Hippocampal formation (tissue), 2 donors: ENCODE measurements at places on chromosomes 12 and 14.

GRCh38 chr12:95437565-95437964 lies 36.4 kb upstream of the METAP2 start:
- DNase-seq = no peak

DNA sequence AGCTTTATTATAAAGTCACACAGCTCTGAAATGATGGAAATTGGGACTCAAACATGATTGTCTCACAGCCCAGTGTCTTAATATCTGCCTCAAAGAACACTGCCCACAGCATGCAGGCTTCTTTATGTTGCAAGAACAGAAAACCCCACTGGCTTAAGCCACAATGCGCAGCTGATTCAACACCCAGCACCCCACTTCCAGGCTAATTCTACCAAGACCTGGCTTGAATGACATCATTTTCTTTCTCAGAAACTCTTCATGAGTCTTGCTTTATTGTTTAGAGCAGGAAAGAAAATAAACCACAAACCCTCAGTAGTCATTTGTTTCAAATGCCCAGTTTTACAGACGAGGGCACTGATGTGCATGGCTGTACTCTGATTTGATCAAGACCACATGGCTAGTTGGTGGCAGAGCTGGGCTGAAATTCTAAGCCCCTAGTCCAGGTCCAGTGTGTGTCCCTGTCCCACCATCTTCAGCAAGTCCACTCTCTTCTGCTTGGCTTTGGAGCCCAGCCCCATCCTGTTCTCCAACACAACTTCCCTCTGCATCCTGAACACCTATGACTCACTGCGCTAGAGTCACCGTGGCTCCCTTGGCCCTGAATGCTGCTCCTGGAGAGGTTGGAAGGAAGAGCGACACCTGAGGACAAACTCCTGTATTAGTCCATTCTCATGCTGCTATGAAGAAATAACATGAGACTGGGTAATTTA lies 50.3 kb upstream of the SRSF5 start:
- no peak for DNase-seq

- DNase-seq = no peak
Observed at GRCh38 chr12:89566615-89567014, 40.8 kb upstream of the POC1B start.

DNA sequence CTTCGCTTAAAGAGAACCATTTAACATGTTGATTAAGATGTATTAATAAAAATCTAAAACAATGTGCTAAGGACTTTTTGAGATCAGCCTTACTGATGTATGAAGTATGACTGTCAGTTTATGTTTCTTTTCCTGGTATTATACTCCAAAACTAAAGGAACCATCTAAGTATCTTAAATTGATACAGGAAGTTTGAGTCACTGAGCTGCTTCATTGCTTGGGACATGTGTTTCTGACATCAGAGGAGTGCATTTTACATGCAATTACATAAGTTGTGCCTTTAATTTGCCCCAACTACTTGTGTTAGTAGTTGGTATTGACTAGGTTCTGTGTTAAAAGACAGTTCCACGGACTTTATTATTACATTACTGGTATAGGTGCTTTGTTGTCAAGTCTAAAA lies 50.9 kb downstream of the PROX2 start:
- no peak for DNase-seq

DNA sequence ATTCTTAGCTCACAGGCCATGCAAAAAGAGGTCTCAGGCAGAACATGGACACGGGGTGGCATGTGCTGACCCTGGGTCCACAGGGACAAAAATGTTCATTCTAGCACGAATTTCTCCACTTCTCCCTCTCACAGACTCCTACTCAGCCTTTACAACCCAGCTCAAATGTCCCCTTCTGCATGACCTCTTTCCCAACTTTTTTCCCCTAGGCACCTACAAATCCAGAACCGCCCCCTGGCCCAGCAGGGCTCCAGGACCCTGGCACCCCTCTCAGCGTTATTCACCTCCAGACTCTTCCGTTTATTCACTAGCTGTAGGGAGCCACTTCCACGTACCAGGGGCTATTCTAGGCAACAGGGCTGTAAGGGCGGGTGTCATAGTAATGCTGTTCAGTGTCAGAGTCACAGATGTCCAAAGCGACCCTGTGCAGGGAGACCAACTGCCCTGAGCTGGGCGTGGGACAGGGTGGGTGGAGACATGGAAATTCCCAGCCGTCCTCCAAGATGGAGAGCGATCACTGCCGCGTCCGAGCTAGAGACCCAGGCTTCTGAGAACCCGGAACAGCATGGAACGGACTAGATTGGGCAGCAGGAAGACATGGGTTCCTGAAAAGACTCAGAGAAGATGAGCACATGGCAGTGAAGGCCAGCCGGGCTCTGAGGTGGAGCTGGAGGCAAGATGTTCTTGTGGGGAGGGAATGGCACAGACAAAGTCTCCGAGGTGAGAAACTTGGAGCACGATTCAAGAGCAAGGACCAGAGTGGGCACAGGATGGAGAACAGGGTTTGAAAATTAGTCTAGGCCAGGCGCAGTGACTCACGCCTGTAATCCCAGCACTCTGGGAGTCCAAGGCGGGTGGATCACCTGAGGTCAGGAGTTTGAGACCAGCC lies 274.9 kb upstream of the RTL1 start:
- DNase-seq = no peak

DNA sequence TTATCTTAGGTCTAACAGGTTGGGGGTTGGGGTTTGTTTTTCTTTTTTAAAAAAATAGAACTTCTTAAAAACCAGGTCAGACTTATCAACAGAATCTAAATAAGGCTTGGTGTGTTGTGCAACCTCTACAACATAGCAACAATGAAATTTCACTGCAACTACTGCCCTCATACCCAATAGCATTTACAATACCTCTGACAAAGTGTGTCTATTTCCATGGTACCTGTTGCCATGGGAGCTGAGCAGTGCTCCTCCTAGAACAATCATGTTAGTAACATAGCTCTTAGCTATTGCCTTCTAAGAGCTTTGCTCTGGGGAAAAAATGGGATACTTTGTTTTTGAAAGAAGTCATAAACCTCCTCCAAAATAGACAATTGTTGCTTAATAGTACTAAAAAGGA lies 103.3 kb upstream of the CCDC175 start:
- no peak for DNase-seq

- no peak for DNase-seq
Observed at GRCh38 chr14:103641161-103641560, 12.2 kb downstream of the KLC1 start.

- no peak for DNase-seq
Observed at GRCh38 chr12:89140602-89141238, 211.6 kb downstream of the DUSP6 start.

DNA sequence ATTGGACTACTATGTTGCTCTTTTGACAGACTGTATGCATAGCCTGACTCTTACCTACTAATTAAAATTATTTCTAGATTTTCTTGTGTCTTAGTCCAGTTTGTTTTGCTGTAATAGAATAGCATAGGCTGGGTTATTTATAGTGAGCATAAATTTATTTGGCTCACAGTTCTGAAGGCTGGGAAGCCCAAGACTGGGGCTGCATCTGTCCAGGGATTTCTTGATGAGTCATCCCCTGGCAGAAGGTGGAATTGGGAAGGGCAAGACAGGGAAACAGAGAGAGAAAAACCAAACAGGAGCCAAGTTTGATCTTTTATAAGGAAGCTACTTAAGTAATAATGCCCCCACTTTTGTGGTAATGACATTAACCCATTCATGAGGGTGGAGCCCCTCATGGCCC lies 759.2 kb upstream of the LRFN5 start:
- DNase-seq = no peak

- DNase-seq = no peak
Observed at GRCh38 chr12:89348894-89349699, 3.2 kb downstream of the DUSP6 start.

DNA sequence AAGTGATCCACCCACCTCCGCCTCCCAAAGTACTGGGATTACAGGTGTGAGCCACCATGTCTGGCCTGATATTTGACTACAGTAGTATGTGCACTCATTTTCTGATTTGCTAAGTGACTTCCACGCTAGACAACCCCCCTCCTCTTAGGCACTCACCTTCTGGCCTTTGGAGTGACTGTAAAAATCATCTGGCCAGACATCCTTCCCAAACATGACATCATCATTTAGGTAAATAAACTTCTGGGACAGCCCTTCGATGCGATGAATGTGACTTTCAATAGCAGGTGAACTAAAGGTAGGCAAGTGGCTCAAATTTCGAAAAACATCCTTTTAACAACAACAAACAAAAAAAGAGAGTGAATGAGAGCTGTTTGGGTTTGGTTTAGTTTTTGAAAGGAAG lies 30.6 kb upstream of the SYCP3 start:
- no peak for DNase-seq

GRCh38 chr14:74140374-74140850 lies 55.7 kb downstream of the LIN52 start:
- DNase-seq = no peak

GRCh38 chr14:25267186-25267585 lies 217.2 kb upstream of the STXBP6 start:
- no peak for DNase-seq

DNA sequence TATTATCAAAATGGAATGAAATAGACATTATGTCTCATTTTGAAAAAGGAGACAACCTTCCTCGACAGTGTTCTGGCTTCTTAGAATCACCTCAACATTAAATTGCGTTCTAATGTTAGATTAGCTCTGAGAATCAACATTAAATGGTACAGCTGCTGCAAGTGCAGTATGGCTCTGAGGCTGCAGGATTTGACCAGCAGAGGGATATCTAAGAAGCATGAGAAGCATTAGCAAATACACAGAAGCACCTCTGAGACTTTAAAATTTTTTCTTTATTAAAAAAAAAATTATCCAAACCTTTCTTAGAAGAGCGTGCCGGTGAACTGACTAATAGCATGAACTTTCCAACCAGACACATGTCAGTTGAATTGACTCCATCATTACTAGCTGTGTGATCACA lies 253.4 kb upstream of the LRIG3 start:
- no peak for DNase-seq

DNA sequence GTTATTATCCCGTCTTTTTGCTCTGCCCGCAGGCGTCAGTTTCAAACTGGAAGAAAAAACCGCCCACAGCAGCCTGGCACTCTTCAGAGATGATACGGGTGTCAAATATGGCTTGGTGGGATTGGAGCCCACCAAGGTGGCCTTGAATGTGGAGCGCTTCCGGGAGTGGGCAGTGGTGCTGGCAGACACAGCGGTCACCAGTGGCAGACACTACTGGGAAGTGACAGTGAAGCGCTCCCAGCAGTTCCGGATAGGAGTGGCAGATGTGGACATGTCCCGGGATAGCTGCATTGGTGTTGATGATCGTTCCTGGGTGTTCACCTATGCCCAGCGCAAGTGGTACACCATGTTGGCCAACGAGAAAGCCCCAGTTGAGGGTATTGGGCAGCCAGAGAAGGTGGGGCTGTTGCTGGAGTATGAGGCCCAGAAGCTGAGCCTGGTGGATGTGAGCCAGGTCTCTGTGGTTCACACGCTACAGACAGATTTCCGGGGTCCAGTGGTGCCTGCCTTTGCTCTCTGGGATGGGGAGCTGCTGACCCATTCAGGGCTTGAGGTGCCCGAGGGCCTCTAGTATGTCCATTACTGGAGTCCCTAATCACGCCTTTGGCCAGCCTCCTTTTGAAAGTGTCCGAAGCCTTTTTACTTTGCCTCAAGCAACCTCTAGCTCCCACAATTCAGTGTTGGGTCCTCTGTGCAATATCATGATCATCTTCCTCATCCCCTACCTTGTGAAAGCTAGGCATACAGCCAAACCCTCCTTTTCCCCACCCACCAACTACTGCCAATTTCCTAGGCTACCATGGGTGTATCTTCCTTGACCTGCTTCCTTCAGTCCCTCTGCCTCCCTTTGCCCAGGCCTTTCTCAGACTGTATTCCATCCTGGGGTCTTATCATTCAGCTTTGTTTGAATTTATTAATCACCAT lies 891 bp downstream of the SPRYD4 start:
- no peak for DNase-seq

DNA sequence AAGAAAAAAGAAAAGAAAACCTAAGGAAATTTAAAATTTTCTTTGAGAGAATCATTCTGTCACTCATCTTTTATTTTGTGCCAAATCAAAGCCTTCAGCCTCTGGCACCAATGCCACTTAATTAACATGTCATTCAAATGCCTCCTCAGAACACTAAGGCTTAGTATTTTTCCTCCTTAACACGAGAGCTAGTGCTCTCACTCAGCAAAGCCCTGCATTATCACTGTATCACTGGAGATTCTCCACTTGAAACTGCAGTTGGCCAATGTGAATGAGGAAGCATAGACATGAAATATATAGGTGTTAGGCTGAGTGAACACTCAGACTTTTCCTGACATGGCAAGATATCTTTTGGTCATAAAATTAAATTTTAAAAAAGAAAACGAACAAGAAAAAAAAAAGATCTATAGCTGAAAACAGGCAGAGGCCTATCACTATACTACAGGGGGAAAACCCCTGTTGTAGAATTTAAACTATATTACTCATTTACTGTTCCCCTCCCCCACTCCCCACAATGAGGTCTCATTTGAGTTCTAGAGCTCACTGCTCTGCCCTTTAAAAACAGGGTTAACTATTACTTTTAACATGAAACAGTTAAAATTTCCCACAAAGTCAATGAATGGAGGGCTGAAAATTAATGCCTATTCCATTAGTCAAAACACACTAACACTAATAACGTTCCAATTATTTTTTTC lies 5.1 kb downstream of the MBIP start:
- no peak for DNase-seq

GRCh38 chr14:99425272-99425681 lies 55.4 kb downstream of the SETD3 start:
- DNase-seq = peak; percentile 18

GRCh38 chr14:103483600-103483999 lies 39.0 kb downstream of the CKB start:
- no peak for DNase-seq

DNA sequence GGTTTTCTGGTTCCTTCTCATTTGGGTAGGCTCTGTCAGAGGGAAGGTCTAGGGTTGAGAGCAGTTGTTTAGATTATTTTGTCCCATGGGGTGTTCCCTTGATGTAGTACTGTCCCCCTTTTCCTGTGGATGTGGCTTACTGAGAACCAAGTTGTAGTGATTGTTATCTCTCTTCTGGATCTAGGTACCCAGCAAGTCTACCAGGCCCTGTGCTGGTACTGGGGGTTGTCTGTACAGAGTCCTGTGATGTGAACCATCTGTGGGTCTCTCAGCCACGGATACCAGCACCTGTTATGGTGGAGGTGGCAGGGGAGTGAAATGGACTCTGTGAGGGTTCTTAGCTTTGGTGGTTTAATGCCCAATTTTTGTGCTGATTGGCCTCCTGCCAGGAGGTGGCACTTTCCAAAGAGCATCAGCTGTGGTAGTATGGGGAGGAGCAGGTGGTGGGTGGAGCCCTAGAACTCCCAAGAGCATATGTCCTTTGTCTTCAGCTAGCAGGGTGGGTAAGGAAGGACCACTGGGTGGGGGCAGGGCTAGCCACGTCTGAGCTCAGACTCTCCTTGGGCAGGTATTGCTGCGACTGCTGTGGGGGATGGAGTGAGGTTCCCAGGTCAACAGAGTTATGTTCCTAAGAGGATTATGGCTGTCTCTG lies 179.3 kb upstream of the BTG1 start:
- DNase-seq = no peak

GRCh38 chr14:36716614-36717184 lies 55.0 kb downstream of the PAX9 start:
- no peak for DNase-seq

DNA sequence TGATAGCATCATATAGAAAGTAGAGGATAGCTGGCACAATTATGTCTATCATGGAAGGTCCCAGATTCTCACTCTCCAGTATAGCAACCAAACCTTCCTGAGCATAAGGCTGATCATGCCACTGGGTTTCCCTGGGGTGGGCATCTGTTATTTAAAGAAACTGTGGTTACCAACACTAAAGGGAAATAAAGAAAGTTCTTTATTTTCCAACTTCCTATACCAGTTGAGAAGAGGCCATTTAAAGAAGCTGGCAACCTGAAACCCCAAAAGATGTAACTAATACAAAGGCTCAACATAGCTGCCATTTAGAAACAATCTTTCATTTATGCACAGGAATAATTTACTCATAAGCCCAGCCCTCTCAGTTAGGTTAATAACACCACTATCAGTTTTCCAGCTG lies 3.1 kb downstream of the BCAT1 start:
- no peak for DNase-seq
